Esophagus squamous epithelium (tissue), 5 donors: ENCODE measurements at places on chromosomes 1 and 21.
A peak's percentile ranks its signal among the peaks of the same experiment; 100 is the strongest.

GRCh38 chr21:45080232-45080631, 5.9 kb downstream of the ADARB1 start:
- DNase-seq: no peak

GRCh38 chr1:156262461-156263287, 14.8 kb upstream of the PAQR6 start:
- DNase-seq: no peak

GRCh38 chr1:228204958-228205357, 2.9 kb upstream of the OBSCN start:
- DNase-seq: no peak

DNA sequence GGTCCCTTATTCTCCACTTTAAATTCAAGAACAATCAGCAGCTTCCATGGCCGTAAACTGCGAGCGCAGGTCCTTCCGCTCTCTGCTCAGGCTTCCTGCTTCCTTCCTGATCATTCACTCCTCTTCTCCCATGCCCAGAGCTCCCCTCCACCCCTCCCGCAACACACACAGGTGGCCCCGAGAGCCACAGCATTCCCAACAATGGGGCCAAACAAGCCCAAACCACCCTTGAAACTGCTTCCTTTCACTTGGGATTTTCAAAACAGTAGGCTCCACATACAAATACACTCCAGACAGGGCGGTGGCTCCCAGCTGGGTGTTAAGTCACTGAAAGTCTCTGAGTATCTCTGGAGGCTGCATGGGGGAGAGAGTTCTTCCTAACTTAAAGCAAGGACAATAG, 11.4 kb downstream of the FAM89A start:
- no peak for DNase-seq

DNA sequence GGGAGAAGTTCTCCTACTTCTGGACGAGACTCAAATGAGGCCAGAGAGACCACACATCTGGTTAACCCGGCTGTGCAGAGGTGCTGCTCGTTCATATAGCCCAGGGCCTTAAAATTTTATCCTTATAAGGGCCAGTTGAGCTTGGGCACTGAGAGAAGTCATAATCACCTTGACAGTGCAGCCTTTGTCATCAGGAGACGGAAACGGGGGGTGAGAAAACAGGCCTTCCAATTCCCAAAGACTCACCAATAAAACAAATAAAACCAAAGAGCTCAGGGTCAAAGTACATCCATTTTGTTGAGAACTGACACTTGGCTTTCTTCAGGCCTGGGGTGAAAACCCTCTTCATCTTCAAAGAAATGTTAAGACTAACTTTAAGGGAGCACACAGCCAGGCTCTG, 167.1 kb downstream of the TGFBR3 start:
- no peak for DNase-seq

DNA sequence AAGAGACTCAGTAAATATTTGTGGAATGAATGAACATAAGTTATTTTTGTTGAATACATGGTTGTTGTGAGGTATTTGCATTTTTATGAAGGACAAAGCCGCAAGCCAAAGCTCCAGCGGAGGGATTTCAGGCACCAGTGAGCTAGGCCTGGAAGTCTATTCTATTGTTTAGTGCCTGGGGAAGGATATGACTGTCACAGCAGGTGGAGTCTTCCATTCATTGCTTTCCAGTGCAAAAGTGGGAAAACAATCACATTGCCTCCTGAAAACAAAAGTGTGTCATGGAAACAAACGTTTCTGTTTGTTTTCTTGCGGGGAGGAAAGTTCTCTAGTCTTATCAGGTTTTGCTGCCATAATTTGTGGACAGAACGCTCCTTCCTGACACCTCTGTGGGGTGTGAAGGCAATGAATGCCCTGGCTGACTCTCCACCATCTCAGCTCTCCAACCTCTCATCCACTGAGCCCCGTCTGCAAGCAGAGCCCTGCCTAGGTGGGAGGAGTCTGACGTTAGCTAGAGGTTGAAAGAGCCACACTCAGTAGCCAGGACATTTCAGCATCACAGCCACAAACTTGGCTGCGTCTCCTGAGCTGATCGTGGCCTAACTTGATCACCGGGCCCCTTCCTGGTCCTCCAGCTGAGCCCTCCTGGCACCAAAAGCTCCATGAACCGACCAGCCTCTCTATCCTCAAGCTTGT, 739.1 kb downstream of the MATN1 start:
- DNase-seq: no peak

- DNase-seq: no peak
Observed at GRCh38 chr1:110305900-110306420, 33.2 kb upstream of the RBM15 start.

DNA sequence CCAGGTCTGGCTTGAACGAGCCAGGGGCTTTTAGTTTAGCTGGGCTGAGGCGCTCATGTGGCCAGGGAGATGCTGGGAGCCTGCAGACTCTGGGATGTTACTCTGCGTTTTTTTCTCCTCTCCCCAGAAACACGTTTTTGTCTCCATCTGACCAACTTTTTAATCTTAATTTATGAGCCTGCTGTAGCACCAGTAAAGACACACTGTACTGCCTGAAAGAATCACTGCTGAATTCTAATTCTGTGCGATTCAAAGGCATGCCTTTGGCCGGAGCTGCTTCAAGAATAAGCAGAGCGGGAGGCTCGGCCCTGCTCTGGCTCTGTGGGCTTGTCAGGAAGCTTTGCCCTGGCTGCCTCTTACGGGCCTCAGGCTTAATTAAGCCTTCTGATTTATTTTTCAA, 129.5 kb downstream of the CAMTA1 start:
- DNase-seq: no peak

DNA sequence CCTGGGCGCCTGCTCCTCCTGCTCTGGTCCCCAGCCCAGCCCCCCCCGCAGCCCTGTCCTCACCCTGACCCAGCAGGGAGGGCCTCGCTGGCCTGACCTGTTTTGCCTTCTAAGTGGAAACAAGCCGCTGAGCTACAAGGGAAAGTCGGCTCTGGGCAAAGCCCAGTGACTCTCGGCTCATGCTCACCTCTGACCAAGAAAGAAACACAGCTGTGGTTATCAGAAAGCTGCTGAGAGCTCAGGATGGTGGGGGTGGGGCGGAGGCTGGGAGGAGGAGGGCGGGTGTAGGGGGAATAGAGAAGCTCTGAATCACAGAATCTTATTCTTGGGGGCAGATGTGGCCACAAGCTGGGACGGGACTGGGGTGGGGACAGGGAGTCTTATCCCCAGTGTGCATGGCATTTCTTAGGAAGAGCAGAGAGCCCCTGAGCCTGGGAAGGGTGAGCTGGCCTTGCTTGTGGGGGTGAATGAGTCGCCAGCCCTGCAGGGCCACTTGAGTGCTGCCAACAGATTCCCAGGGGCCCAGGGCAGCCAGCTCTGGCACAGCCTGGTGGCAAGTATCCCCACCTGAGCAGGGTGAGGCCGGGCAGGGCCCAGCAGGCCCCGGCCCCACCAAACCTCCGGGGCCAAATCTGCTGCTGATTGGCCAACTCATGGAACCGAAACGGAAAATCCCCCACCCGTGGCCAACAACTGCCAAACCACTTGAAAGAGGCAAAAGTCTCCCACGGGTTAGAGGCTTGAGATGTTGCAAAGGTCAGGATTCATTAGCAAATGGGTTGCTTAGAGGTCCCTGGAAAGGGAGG, 120.6 kb downstream of the SPSB1 start:
- peak; percentile 9 for DNase-seq

DNA sequence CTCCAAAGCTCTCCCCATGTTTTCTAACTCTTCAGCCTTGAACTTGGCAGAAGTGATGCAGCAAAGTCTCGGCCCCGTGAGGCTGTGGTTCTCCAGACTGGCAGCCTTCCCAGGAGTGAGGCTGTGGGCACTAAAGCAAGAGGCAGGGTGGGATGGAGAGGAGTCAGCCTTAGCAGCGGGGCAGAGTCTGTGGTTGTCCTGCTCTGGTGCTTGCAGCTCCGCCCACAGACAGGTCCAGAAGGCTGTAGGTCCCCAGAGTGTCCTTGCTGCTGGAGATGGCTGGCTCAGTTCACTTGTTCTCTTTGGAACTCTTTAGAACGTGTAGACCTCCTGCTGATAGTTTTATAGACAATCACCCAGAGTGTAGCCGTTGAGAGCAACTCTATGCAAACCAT, 142.6 kb downstream of the AJAP1 start:
- no peak for DNase-seq

DNA sequence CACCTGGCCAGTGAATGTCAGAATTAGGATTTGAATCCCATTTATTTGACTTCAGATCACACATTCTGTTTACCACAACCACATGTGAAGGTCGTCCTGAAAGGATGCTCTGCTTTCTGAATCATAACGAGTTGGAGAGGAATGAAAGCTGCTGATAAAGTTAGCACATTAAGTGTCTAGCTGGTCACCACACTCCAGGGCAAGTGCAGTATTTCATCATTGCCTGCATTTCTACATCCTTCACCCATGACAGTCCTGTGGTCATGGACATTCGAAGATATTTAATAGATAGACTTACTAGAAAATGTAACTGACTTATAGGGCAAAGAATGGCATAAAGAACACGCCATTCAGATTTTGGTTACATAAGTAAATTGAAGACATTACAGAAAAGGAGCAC, 52.7 kb upstream of the ST6GALNAC3 start:
- DNase-seq: no peak

- no peak for DNase-seq
Observed at GRCh38 chr1:62237950-62238374, 43.3 kb downstream of the L1TD1 start.

- DNase-seq: no peak
Observed at GRCh38 chr1:25800703-25801377, 847 bp downstream of the SELENON start.

DNA sequence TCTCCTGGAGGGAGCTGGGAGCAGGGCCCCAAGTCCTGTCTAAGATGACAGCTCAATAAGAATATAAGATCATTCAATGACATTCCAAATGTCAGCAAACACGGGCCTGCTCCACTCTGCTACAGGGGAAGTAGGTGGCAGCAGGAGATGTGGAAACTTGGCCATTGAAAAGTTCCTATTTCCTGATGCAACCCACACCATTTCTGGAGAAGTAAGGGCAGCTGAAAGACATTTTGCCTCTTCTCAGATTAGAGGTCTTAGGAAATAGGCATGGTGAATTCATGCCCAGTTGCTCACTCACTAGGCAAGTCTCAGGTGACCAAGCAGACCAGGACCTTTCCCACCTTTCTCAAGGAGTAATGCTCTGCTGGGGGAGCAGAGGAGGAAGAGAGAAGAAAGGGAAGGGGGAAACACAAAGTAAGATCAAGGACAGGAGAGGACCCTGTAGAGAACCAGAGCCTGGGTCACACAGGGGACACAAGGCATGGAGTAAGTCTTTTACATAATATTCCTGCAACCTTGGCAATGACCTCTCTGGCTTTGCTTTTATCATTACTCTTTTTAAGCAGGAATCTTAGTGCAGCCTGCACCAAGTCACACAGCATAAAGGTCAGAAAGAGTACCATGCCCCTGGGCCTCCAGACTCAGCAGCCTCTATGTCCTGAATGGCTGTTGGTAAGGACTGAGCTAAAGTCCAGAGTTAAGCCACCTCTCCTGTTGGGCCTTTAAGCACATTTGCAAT, 68.9 kb downstream of the DMAP1 start:
- DNase-seq: no peak

DNA sequence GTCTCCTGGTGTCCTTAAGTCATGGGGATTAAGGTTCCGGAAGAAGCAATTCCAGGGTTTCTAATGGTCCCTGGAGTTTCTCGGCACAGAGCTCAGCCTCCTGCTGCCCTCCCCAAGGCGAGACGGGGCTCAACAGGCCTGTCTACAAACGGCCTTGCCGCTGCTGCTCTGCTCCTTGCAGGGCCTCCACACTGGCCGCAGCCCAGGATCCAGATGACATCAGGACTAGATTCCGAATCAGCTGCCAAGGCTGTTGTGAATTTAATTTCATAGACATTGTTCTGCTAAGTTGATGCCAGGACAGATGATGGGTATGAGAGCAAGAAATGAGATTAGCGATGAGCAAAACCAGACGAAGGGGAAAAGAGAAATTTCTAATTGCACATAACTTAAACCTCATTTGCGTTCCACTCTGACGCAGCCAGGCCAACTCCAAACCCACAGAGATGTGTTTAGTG, 103.6 kb upstream of the BACE2 start:
- no peak for DNase-seq

- no peak for DNase-seq
Observed at GRCh38 chr1:178940068-178940765, 69.3 kb upstream of the ANGPTL1 start.

GRCh38 chr1:192604979-192605620, 29.5 kb downstream of the RGS1 start:
- no peak for DNase-seq

- no peak for DNase-seq
Observed at GRCh38 chr1:202286622-202287097, 55.1 kb downstream of the UBE2T start.

GRCh38 chr1:32448773-32449456, 16.0 kb upstream of the ZBTB8B start:
- DNase-seq: no peak

DNA sequence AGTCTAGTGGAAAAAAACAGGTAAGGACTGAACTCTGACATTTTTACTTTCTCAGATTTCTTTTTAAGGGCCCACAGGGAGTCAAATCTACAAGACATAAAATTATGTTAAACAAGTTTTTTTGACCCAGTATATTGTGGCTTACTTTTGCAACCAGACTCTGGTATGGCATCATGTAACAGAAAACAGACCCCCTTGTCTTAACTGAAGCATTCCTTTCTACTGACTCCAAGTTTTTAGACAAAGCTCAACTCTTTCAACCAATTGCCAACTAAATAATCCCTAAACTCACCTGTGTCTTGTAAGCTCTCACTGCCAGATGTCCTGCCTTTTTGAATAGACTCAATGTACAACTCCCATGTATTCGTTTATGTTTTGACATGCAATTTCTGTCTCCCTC, 64.3 kb downstream of the FASLG start:
- no peak for DNase-seq

DNA sequence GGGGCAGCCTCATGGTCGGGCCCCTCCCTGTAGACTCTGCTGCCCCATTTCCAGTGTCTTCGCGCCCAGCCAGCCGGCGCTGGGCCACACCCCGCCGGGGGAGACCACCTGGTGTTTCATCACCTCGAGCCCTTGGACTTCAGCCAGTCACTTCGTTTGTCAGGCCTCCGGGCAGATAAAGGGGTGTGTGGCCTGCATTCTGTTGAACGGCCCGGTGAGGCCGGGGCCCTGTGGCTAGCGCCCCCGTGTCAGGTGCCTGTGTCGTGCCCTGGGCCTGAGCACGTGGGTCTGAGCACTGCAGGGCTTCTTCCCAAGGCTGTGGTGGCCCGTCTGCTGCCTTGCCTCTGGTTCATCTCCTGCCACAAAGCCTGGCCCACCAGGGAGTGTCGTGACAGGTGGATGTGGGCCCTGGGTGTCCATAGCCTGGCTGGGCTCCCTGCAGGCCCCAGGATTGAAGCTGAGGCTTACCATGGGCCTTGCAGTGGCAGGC, 65.2 kb upstream of the DIP2A start:
- DNase-seq: no peak

DNA sequence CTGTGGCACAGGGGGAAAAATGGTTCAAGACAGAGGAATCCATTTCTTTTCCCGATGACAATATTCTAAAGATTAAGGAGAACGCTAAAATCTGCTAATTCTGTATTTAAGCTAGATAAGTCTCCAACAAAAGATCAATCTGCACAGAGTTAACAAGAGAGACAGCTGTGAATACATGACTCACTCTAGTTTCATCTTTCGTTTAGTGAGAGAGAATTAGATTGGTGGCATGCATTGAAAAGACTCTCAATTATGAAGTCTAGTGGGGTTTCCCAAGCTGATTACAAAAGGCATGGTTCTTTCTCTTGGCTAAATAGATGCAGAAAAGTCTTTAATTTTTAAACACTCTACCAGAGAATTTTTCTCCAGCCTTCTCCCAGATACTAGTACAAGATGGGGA, 34.4 kb downstream of the CAPN9 start:
- no peak for DNase-seq
